ENCODE measurements at places on chromosomes 1 and 21. TPM values are rescaled to one million over a fixed set of nuclear protein-coding genes. Genes with fewer than 3 reads are reported as not detected.

The USF1 gene
- total RNA-seq = 62.8 TPM

The SLC2A5 gene
- total RNA-seq = 0.50 TPM

The CYP4A22 gene
- not detected for total RNA-seq

The LIN28A gene
- not detected for total RNA-seq

The DYNLT5 gene
- not detected for total RNA-seq

The MIB2 gene
- 86.4 TPM for total RNA-seq

The UBXN10 gene
- total RNA-seq = 2.3 TPM

The ARHGEF10L gene
- total RNA-seq = 18.2 TPM
